Upper lobe of left lung (tissue), 6 donors: ENCODE measurements at places on chromosomes 1 and 21. TPM values are rescaled to one million over a fixed set of nuclear protein-coding genes. Genes with fewer than 3 reads are reported as not detected.

Gene NIT1
- 21.2 TPM for total RNA-seq

Gene ZNF593
- total RNA-seq, result 46.5 TPM

Gene ENAH
- total RNA-seq, result 17.8 TPM

DNA sequence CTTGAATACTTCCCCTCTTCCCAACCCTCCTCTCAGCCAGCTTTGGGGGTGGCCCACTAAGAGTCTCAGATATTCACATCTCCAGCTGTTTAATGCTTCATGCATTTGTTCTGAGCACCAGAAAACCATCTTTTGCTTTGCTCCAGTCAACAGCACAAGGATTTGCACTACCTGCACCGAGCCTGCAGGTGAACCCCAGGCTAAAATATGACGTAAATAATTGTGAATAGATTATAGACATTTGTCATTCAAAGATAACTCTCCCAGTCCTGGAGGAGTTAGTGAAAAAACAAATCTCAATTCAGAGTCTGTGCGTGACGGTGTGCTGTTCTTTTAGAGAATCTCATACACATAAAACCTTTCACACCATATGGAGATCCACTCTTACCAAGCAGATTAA lies 7.4 kb downstream of the CD247 start:
- no peaks in the 10 kb centered on the region for H3K36me3 ChIP-seq
- no peaks in the 10 kb centered on the region for H3K4me1 ChIP-seq
- DNase-seq, result no peak
- no peak overlapping the region for H3K4me3 ChIP-seq
